ENCODE measurements at places on chromosomes 1 and 21.

DNA sequence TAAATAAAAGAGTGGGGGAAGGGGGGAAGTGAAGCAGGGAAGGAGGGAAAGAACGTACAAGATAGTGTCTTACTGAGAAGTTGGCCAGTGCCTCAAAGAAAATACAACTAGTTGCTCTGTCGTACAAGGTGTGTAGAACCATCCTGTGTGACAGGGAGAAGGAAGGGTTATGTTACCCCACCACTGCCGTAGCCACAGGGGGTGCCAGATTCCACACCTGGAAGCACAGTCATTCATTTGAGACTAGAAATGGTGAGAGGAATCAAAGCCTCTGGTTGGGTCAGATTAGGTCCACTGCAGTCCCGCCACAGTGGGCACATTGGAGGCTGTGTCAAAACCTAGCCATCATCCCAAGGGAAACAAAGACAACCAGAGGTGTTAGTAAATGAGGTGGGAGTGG, 2.7 kb upstream of the ERI3 start:
- DNase-seq: no peak

GRCh38 chr1:47578026-47578720, 140.3 kb downstream of the FOXD2 start:
- DNase-seq: peak; percentile 62

- DNase-seq: no peak
Measured at GRCh38 chr1:247417831-247418230, 1.9 kb downstream of the NLRP3 start.

DNA sequence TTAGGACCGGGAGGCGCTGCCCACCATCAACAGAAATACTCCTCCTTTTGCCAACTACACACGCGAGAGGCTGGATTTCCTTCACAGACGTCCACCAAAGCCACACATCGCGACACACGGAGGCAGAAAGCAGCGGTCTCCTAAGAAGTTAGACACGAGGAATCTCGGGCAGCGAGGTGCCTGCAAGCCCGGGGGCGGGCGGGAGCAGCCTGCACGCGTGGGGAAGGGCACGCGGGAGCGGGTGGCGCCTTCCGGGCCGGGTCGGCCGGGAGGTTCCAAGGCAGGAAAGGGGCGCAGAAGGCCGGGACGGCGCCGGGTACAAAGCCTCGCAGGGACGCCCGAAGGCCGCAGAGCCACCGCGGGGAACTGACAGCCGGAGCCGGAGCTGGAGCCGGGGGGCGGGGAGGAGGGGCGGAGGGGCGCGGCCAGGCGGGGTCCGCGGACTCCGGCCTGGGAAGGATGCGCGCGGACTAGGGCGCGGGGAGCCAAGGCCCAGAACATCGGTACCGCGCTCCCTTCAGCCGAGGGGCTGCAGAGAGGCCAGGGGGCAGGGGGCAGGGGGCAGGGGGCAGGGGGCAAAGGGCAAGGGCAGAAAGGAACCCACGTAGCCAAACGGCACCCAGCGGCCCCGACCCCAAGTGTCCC, 722 bp downstream of the NPHP4 start:
- no peak for DNase-seq

DNA sequence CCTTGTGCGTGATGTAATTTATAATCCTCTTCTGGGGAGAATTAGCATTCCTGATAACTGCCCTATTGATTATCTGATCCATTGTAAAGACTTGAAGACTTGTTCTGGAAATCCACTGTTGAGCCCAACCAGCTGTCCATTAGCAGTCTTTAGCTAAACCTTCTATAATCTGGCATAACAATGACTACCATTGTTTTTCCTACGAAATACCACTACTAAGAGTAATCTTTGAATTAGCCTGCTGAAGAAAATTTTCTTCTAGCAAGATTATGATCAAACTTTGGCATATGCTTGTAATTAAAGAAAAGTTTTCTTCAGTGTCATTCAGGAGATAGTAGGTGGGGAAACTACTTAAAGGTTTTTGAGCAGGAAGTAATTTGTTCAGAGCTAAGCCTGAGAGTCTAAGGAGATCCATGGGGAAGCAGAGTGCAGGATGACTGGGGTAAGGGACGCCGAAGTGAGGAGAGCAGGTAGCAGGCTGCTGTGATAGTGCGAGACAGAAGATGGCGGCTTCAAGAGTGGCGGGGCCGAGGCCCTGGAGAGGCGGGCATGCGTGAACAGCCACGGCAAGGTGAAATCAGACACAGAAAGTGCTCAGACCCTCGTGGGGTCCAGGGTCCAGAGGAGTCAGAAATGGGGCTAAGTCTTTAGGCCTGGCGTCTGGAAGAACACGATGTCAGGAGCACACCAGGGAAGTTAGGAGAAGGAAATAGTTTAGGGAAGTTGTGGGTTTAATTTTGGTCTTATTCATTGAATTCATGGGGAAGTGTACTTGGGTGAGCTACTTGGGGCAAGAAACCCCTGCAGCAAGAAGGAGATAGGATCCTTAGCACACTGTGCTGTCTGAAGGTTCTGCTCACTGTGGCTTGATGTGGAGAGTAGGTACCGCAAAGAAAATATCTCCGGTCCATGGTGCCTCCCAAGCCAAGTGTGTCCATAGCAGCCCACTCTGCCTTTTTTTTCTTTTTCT, 112.6 kb upstream of the ADAR start:
- DNase-seq: no peak

GRCh38 chr1:210938416-210938925, 195.5 kb downstream of the KCNH1 start:
- no peak for DNase-seq
